Activated CD4-positive, alpha-beta T cell treated with anti-CD3 and anti-CD28 coated beads, Interleukin-2, amount 50 U/mL, for 24 hours (primary cell): ENCODE measurements at places on chromosomes 3 and 15.

DNA sequence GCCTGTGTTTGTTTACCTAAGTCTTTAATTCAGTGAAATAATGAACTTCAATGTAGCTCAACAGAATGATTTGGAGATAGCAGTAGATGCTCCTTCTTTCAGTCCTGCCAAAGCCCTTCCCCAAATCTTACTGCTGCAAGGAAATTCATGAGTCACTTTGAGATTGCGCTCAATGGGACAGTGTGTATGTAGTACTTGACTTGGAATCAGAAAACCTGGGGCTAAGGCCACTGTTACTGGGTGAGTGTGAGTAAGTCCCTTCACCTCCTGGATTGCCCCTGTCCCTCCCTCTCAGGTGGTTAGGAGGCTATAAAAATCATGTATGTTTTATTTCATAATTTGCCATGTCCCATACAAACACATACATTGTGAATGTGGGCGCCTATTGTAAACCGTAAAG is 29.9 kb downstream of the ATP13A5 start:
- DNase-seq = no peak

- no peak for DNase-seq
These were observed 116.9 kb upstream of the FOXB1 start for GRCh38 chr15:59887211-59887610.

GRCh38 chr3:45946307-45946706 is 3.0 kb downstream of the CXCR6 start:
- DNase-seq = no peak

- DNase-seq = no peak
These were observed 43.2 kb downstream of the GTPBP8 start for GRCh38 chr3:113034011-113034410.

DNA sequence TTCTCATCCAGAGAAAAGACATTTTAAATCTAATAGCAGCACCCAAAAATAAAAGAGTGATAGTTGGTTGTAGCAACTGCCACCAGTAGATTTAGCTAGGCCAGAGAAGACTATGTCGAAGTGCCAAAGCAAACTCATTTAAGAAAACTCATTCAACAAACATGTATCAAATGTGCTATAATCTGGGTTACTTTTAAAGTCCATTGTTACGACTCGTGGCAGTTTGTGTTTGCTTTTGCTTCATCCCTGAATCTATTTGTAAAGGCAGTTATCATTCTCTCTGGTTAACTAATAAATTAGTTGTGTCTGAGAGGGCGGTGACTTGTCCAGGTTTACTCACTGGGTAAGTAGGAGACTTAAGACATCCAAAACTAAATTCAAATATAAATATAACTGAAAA is 159.4 kb downstream of the ZIC4 start:
- no peak for DNase-seq

GRCh38 chr15:101625184-101625583 is 27.0 kb downstream of the TM2D3 start:
- DNase-seq = no peak

- DNase-seq = no peak
These were observed 131.0 kb upstream of the C15orf61 start for GRCh38 chr15:67389975-67390374.

DNA sequence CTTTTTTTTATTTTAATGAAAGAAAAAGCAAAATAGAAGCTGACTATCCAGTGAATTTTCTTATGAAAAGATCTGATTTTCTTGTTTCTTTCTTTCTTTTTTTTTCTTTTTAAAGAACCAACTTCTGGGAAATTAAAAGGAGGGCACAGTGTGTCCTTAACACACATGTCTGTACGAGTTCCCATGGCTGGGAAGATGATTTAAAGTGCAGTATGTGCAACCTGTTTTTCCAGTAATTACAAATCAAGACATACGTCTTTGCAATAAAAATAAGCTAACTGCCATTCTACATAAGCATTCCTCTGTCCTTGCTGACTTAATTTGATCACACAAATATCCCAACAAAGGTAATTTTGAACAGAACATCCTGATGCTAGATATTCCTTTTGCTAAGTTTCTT is 416.1 kb downstream of the ROBO1 start:
- DNase-seq = no peak

GRCh38 chr3:196524527-196524926 is 9.4 kb upstream of the SMCO1 start:
- no peak for DNase-seq

GRCh38 chr15:42053914-42054313 is 33.1 kb upstream of the PLA2G4E start:
- no peak for DNase-seq

DNA sequence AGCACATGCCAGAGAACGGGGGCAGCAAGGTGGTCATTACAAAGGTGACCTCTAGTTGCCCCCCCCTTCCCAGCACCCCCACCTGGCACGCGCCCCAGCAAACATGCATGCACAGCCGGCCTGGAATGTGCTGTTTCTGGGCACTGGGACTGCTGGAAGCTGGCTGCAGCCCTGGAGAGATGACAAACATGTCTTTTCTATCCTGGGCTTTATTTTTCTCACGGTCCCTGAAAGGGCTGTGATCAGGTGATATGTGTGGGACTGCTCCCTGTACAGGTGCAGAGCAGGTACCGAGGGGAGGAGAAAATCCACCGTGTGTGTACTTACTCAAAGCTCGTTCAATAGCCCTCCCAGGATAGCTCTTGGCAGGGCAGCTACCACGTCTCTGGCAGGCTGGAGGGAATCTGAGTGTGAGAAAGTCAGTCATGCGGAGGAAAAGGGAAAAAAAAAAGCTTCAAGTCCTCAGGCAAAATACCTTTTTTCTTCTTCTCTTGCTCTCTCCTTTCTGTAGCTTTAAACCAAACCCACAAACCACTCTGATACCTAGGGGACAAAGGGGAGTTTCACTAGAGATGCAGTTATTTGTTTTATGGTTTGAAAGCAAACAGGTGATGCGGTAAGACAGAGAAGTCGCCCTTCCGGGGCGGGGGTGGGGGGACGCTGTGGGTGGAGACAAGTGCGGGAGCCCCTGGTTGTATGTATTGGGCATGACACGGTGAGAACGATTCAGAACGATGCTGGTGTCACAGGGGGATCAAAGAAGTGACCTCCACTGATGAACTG is 5.0 kb upstream of the HES1 start:
- no peak for DNase-seq

- DNase-seq = no peak
These were observed 40.7 kb downstream of the SUMF1 start for GRCh38 chr3:4426261-4426781.

DNA sequence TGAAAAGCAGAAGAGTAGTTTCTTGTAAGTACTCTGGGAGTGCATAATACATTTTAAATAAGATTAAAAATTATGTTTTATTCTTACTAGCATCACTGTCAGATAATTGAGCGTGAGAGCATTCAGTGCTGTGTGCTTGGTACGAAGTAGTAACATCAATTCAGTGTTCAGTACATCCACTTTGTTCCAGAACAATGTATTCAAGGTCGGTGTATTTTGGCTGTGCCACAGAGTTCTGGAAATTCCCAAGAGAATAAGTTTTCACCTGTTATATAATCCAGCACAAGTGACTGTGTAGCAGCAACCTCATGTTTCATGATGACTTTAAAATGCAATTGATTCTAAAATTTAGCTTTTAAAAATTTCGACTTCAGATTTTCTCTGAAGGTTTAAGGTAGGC is 130.6 kb downstream of the IGF1R start:
- DNase-seq = no peak

DNA sequence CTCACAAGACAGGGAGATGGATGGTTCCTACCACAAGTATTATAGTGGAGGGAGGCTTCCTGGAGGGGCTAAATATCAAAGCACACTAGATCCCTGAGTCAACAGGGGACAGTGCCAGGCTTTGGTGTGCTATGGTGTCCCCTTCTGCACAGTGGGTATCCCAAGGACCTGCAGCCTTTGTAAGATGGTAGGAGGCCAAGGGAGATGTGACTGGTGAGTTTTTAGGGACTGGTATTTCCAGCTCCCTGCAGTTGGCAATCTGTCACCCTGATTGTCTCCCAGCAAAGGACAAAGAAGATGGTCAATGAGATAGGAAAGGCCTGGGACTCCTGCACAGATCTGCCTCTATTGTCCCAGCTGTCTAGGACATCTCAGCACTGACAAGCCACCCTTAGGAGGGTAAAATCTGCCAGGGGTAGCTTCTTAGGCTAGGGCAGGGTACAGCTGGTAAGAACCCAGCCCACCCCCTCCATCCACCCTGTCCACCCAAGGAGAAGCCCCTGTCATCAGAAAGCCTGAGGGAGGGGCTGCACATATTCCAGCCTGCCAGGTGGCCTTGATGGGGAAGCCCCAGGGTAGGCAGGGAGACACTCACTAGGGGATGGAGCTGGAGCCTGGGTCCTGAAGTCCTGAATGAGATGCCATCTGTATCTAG is 631 bp downstream of the CYP1A1 start:
- no peak for DNase-seq

GRCh38 chr3:87462228-87462627 is 185.8 kb upstream of the POU1F1 start:
- no peak for DNase-seq

GRCh38 chr3:50373146-50374051 is 14.1 kb upstream of the TMEM115 start:
- DNase-seq = no peak

DNA sequence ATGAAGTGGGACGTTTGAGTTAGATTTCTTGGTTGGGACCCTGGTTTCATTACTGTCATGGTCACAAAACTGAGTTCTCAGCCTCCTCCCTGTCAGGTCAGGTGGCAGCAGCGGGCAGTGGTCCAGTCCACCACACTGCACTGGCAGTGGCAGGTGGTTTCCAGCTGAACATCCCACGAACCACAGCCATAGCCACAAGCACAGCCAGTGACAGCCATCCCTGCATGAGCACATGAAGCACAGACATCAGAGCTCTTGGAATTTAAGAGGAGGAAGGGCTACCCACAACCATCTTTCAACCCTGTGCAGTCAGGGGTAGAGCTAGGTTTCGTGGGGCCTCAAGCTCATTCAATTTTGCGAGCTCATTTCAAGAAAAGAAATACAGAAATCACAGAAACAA is 1.5 kb downstream of the RETNLB start:
- no peak for DNase-seq

DNA sequence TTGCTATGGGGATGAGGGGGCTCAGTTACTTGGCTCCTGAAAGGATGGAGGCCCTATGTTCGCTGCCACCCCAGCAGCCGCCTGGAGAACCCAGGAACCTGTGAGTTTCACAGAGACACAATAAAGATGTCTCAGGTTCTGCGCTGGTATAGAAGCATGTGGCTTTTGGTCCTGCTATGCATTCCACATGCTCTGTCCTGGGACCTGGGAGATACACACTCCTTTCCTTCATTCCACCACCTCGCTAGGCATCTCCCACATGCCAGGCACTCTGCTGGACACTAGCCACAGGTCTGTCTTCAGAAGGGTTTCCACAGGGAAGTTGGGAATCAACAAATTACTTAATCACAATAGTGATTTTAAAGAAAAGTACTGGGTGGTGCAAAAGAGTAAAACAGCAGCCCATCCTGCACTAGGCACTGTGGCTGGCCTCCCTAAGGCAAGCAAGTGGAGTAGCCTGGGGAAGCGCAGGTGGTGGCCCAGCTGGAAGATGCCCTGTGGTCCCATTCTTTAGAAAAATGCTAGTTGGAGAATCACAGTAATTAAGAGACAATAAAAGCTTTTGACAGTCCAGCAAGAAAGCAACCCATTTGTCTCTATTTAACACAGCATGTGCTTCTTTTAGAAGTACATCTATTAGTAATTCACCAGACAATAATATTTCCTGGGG is 408.9 kb upstream of the WNT5A start:
- no peak for DNase-seq

DNA sequence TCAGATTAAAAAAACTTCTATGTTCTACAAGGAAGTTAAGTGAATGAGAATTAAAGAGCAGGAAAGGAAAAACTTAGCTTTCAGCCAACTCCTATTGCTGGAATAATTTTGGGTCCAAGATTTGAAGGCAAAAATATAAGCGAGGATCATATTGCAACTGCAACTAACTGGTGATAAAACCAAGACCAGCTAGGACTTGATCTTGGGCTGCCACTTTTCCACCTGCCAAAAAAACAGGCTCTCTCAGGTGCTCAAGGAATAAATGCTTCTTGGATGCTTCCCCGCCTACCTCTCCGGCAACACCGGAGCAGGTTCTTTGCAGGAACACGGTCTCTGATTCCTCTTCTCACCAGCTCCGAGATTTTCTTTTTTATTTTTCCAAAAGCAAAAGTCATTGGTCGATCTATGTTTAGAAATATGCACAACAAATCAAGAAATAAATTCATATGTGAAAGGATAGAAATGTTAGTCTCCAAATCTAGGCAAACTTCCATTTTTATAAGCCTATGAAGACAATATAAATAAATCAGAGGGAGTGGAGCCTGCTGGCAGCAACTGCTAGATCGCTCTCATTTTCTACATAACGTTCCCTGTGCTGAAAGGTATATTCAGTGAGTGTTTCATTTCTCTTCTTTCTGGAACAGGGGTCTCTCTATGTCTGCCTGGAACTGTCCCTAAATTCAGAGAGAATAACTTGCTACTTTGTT is 241.9 kb downstream of the NTRK3 start:
- DNase-seq = no peak

- no peak for DNase-seq
These were observed 139.7 kb downstream of the STAG1 start for GRCh38 chr3:136612512-136612911.

DNA sequence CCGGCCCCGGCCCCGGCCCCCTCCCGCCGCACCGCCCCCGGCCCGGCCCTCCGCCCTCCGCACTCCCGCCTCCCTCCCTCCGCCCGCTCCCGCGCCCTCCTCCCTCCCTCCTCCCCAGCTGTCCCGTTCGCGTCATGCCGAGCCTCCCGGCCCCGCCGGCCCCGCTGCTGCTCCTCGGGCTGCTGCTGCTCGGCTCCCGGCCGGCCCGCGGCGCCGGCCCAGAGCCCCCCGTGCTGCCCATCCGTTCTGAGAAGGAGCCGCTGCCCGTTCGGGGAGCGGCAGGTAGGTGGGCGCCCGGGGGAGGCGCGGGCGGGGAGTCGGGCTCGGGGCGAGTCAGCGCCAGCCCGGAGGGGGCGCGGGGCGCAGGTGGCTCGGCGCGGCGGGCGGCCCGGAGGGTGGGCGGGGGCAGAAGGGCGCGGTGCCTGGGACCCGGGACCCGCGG is 352 bp downstream of the CHRD start:
- DNase-seq = no peak

DNA sequence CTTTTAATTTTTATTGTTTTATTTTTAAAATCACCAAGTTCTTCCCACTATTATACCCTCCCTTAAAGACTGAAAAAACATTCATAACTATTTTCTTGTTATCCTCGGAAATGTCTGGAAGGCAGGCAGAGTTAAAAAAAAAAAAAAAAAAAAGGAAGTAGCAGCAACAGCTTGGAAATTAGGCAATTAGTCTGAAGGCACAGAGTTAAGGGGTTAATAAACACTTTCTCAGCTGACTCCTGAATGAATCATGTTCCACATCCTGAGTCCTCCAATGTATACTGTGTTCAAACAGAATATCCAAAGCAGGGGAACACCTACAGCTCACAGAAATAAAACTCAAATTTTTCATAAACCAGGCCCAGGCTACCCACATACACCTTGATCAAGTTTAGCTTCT is 5.8 kb downstream of the HEXA start:
- DNase-seq = no peak

DNA sequence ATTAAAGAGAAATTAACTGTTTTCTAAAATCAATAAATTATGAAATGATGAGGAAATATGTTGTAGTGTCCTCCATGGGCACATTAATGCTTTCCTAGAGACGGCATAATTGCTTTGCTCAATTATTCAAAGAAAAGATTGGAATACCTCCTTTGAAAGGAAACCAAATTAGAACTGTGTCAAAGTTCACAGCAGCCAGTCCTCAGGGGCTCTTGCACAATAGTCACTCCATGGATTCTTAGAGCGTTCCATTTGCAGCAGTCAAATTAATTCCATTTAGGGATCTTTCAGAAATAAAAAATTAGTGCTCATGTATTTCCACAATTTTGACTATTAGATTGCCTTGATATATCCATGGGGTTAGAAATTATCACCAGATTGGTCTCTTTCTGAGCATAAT is 841.6 kb upstream of the DPPA4 start:
- DNase-seq = no peak
